Right forelimb (tissue), 1 donor: ENCODE measurements at places on chromosomes 5 and 9.

GRCh38 chr5:141714542-141715310 is 32.7 kb upstream of the ARAP3 start:
- no peak for DNase-seq

- no peak for DNase-seq
Observed at GRCh38 chr9:14155237-14155636, 158.7 kb downstream of the NFIB start.

DNA sequence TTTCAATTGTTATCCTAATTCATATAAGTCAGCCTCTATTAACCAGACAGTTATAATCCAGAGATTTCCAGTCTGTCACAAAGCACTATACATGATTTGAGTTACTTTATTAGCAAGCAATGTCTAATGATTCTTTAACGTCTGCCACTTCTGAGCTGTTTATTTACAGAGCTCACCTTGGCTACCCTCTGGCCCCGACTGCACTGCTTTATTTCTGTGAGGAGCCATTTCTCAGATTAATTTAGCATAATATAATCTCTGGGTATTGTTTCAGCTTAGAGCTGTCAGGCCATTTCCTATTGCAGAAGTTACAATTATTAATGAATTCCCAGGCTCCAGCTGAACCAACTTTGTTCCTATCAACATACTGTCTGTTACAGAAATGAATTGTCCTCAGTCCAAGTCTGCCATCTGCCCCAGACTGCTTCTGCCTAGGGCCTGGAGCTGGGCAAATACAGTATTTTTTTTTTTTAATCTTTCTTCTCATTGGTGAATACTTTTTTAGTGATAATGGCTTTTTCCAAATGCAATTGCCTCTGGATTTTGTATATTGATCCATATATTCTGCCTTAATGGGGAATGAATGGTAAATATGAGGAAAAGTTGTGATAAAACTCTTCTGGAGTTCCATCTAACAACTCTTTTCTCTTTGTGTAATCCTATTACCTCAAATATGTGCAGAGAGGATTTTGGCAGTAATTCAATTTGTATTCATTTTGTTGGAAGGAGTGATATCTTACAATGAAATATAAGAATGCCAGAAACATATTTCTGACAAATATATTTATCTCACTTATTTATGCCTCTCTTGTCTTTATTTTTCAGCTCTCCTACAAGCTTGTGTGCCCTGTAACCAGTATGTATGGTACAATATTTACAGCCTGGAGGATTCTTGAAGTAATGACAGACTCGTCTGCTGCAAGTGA is 104.7 kb downstream of the FOCAD start:
- DNase-seq, result no peak

DNA sequence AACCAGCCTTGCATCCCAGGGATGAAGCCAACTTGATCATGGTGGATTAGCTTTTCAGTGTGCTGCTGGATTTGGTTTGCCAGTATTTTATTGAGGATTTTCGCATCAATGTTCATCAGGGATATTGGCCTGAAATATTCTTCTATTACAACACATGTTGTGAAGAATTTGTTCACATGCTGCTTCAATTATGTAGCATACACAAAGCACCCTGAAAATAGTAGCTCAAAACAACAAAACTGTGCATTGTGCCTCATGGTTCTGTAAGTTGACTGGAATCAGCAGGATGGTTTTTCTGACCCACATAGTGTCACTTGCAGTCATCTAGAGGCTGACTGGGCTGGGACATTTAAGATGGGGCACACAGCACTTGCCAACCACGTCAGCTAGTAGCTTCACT is 193.9 kb downstream of the SYK start:
- no peak for DNase-seq

DNA sequence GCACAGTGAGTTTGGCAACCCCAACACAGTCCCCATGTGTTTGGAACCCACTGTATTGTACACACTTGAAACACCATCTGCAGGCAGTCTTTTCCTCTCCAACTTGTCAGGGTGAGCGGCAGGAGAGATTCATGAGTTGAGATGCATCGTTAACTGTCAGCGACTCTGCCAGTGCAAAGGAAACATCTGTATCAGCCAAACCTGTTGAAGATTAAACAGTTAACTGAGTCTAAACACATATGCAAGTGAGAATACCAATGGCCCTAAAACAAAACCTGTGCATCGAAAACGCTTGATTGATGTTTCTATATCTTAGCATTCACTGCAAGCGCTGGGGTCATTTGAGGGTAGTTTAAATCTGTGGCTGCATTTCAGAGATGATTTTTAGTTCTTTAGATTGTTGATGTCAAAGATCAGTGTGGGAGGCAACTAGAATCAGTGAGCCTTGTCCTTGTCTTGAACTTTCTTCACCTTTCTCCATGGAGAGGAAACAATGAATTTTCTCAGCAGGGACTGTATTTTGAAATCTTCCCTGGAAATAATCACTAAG is 41.3 kb upstream of the PAM start:
- no peak for DNase-seq

GRCh38 chr9:124208571-124208970 is 49.2 kb upstream of the NEK6 start:
- DNase-seq, result no peak

- DNase-seq, result no peak
Observed at GRCh38 chr9:107694390-107694789, 204.8 kb upstream of the KLF4 start.

GRCh38 chr5:94113-94892 is 2.3 kb downstream of the PLEKHG4B start:
- no peak for DNase-seq

- no peak for DNase-seq
Observed at GRCh38 chr5:169415948-169416347, 115.0 kb upstream of the SLIT3 start.

DNA sequence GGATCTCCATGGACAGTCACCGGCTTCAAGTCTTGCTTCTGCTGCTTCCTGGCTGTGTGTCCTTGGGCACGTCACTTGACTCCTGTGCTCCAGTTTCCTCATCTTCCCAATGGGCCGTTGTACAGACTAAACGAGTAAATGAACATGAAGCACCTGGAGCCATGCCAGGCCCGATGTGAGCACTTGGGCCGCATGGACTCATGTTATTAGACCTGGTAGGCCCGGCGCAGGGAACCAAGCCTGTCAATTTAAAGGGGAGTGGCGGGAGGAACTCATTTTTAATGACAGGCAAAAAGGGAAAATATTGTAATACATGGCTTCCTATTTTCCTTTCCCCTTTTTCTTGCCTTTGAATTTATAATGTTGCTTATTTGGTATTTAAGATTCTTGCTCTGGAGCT is 47.5 kb downstream of the TENT4A start:
- peak; percentile 13 for DNase-seq

DNA sequence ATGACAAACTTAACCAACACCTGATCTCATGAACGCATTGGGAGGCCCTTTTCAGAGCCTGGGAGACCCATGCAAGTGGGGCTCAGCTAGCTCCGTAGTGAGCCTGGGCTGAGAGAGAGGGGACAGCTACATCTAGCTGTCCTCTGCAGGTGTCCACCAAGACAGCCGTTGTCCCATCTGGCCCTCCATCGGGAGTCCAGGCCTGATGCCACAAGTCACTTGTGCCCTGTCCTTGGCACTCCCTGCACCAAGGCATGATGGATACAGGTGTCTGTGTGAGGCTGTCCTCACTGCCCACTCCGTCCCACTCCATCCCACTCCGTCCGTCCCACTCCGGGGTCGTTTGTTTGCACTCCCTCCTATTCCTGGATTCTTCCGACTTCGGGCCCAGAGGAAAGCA is 2.5 kb upstream of the EDF1 start:
- DNase-seq, result peak; percentile 38

DNA sequence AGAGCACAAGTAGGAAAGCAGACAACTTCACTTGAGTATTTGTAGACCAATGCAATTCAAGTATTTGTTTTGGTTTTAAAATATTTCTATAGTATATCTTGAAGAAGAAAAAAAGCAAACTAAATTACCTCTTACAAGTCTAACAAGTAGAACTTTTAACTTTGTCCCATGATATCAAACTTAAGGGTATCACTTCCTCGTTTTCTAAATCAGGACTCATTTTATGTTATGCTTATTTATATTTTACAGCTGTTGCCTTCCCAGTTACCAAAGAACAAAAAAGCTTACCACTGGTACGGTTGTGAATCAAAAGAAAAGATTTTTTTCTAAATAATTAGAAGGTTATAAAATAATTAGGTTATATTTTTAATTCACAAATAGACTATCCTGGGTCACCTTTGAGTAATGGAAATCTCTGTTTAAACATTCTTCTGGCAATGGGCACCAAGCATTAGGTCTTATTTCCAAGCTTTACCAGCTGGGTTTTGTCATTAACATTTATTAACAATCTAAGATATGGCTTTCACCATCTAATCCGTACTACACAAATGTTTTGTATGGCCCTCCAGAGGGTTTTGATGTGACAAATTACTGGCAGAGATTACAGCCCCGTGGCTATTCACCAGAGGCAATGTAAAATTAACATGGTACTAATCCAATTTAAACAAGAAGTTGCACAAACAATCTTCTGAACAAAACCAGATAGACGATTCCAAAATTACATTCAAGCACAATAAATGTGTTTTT is 63.6 kb downstream of the CEP120 start:
- DNase-seq, result no peak

DNA sequence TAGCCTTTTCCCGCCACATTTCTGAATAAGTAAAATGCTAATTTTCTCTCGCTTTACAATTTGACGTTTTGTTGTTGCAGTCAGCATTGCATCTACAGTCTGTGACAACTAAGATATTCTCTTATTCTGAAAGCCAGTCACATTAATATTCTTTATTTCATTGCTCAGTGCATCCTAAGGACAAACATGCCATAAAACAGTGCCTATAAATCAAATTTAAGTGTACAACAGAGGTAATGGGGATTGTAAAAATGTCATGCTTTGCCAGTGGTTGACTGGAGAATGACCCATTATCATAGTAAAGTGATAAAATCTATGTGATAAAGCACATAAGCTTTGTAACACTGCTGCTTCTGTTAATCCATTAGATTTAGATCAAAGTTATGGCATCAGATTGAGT is 1850.0 kb upstream of the ACO1 start:
- no peak for DNase-seq

DNA sequence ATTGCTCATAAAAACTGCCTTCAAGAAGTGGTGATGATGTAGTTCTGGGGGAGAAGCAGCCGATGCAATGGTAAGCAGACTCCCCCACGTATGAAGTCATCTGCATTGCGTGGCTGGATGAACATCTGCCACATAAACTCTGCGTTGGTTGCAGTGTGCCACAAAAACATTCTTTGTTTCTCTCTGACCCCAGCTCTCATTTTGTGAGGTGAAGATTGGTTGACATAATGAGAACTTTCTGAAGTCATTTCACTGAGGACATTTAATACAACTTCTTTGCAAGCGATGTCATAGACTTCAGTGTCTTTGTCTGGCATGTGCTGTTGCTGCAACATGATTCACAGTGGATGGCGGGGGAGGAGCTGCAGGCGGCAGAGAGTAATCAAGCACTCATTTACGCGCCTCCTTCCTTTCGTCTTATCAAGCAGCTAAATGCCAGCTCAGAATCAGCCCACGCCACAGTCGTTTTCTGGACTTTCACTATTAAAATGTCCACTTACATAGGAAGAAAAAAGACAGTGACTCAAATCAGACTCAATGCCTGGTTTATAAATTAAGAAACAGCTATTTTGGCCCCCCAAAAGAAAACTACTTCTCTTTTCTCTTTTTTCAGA is 91.5 kb upstream of the NFIL3 start:
- DNase-seq, result no peak

GRCh38 chr5:16812448-16812847 is 123.6 kb downstream of the MYO10 start:
- no peak for DNase-seq

- DNase-seq, result no peak
Observed at GRCh38 chr5:124718380-124718789, 28.1 kb downstream of the ZNF608 start.

DNA sequence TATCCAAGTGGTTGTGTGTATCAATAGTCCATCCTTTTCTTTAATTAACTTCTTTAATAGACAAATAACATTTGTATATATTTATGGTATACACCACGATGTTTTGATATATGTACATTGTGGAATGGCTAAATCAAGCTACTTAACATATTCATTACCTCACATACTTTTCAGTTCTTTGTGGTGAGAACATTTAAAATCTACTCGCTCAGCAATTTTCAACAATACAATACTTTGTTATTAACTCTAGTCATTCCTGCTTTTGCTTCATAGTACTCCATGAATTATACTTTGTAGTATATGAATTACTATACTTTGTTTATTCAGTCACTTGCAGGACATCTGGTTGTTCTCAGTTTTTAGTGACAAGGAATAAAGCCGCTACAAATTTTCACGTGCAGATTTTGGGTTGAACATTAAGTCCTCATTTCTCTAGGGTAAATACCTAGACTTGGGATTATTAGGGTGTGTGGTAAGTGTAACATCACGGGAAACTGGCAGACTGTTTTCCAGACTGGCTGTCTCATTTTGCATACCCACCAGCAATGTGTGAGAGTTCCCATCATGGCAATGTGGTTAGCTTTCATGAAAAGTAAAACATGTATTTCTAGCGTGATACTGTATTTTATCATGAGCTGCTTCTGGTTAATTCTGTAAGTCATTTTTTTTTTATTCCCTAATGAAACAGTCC is 354.4 kb upstream of the WWC1 start:
- DNase-seq, result no peak

GRCh38 chr9:114300153-114300845 is 22.6 kb upstream of the ORM1 start:
- DNase-seq, result peak; percentile 25

GRCh38 chr5:78638423-78638822 is 10.1 kb downstream of the LHFPL2 start:
- no peak for DNase-seq

DNA sequence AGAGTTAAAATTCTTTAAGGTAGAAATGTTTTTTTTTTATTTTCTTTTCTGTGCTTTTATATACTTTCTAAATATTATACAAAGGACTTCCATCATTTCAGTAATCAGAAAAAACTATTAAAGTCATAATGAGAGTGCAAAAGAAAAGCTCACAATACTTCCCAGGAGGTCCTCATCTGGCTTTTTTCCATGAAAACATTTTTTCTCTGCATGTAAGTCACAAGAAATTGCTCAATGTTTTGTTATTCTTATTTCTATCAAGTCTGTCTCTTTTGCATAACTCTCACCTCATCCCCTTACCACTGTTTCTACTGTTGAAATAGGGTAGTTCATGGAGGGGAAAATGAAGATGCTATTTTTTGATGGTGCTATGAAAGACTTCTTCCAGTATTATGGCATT is 375.0 kb downstream of the TMEM232 start:
- no peak for DNase-seq

GRCh38 chr9:81558091-81558830 is 131.1 kb downstream of the TLE1 start:
- DNase-seq, result peak; percentile 56

- no peak for DNase-seq
Observed at GRCh38 chr5:174999581-174999980, 275.2 kb downstream of the MSX2 start.
